ENCODE measurements at places on chromosomes 13 and 19. TPM values are rescaled to one million over a fixed set of nuclear protein-coding genes. Genes with fewer than 3 reads are reported as not detected.

The CDX2 gene
- total RNA-seq = 1.0 TPM

The PPP1R37 gene
- 33.7 TPM for total RNA-seq

The APOC4 gene
- total RNA-seq = not detected

The SIGLEC8 gene
- total RNA-seq = not detected

The LACC1 gene
- 2.9 TPM for total RNA-seq

The COL4A2 gene
- total RNA-seq = 137 TPM

The IL17D gene
- total RNA-seq = 1.6 TPM

The S1PR5 gene
- 1.7 TPM for total RNA-seq

The RNF113B gene
- total RNA-seq = not detected

The DNAAF3 gene
- total RNA-seq = 4.5 TPM

The ZNF841 gene
- 1.8 TPM for total RNA-seq

The CATSPERD gene
- 0.08 TPM for total RNA-seq

The DCT gene
- not detected for total RNA-seq

The RGL3 gene
- 1.9 TPM for total RNA-seq
